ENCODE measurements at places on chromosomes 5 and 9.

- no peak for DNase-seq
Observed at GRCh38 chr5:131373265-131373664, 109.4 kb downstream of the CDC42SE2 start.

GRCh38 chr9:123480791-123481190 lies 124.8 kb downstream of the CRB2 start:
- no peak for DNase-seq

GRCh38 chr5:98415663-98416062 lies 357.8 kb upstream of the RGMB start:
- DNase-seq = no peak

GRCh38 chr9:95025213-95026147 lies 292.0 kb downstream of the FANCC start:
- no peak for DNase-seq

GRCh38 chr5:443239-444151 lies 519 bp downstream of the EXOC3 start:
- DNase-seq = peak; percentile 45

- DNase-seq = no peak
Observed at GRCh38 chr9:72931437-72931836, 21.4 kb downstream of the ALDH1A1 start.

- DNase-seq = no peak
Observed at GRCh38 chr5:17398431-17398830, 99.6 kb upstream of the TAF11L2 start.

GRCh38 chr9:4138180-4138579 lies 161.7 kb downstream of the GLIS3 start:
- no peak for DNase-seq

DNA sequence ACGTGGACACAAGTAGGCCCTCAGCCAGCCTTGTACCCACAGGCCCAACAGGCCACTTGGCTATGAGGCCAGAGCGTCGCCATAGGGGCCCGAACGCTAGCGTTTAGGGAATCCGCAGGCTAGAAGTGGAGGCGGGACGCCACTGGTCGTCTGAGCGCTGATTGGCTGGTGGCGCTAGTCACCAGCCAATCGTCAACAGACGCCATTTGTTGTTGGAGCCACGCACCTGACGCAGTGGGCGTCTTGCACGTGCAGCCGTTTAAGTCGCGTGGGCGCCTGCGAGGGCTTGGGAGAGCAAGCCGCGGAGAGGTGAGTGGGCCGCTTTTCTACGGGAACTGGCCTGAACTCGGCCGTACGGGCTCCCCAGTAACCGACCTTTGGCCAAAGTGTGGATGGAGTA lies at the start of gene DDX4:
DDX4 (plus strand) TSS at position 269 of the 400 bp plus-strand sequence. CDS start 903 bp downstream, outside the sequence.
- DNase-seq = no peak

GRCh38 chr9:73050887-73051550 lies 98.2 kb upstream of the ALDH1A1 start:
- no peak for DNase-seq

DNA sequence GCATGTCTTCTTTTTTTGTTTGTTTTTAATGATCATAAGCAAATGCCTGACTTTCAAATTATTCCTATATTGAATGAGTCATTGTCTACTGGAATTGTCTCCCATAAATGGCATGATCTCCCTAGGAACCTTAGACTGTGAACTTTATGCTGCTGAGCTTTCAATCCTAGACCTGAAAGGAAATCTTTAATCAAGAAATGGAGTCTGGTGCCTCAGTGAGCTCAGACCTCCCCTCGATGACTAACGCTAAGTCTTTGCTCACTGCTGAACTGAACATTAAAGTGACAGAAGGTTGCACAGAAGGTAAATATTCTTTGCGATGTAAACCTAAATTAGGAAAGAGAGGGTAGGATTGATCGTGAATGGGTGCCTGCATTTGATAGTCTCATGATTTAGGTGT lies 745.2 kb upstream of the WWC1 start:
- no peak for DNase-seq

DNA sequence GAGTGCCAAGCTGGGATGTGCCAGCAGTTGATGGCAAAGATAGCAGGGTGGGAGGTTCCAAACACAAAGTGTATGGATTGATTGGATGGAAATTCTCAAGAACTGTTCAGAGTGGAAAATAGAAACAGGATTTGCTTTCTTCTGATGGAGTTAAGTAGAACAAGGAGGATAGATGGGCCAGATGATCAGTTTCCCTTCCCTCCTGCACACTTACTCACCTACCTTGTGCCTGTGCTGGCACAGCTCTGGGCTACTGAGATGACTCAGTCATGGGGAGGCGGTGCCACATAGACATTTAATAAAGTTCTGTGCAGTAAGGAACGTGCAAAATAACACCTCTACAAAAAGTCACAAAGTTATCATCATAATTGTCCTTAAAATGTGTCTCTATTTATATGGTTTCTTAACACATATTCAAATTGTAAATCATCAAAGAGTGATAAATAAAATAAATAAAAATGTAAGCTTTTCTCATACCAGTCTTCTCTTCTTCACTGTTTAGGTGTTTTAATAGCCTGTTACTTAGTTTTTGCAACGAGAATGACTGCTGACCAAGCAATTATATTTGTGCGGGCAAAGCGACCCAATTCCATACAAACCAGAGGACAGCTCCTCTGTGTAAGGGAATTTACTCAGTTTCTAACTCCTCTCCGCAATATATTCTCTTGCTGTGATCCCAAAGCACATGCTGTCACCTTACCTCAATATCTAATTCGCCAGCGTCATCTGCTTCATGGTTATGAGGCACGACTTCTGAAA lies 12.7 kb downstream of the PTPDC1 start:
- no peak for DNase-seq

GRCh38 chr5:168939887-168940544 lies 360.8 kb upstream of the PANK3 start:
- DNase-seq = no peak

- no peak for DNase-seq
Observed at GRCh38 chr9:5893134-5893505, 2.4 kb downstream of the MLANA start.

- DNase-seq = no peak
Observed at GRCh38 chr5:122493091-122494021, 181.3 kb downstream of the SNCAIP start.

- DNase-seq = peak; percentile 14
Observed at GRCh38 chr9:68780720-68781119, 75.7 kb downstream of the PIP5K1B start.

DNA sequence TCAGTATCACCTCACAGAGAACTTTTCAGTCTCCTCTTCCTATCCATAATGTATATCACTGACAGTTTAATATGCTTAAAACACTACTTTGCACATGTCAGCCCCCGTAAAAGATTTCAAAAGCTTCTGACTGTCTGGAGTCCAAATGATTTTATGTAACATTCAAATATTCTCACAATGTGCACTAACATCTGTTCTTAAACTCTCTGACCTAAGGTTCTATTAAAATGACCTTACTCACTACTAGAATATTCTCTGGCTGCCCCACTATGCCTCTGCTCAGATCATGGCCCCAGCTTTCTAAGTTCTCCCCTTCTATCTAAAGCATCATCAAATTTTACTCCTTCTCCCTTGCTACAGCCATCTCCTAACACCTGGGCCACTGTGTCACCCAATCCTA lies 52.5 kb downstream of the AP3B1 start:
- DNase-seq = no peak

GRCh38 chr9:5543875-5544702 lies 33.8 kb downstream of the PDCD1LG2 start:
- no peak for DNase-seq

- DNase-seq = no peak
Observed at GRCh38 chr5:14286574-14287421, 143.7 kb downstream of the TRIO start.

DNA sequence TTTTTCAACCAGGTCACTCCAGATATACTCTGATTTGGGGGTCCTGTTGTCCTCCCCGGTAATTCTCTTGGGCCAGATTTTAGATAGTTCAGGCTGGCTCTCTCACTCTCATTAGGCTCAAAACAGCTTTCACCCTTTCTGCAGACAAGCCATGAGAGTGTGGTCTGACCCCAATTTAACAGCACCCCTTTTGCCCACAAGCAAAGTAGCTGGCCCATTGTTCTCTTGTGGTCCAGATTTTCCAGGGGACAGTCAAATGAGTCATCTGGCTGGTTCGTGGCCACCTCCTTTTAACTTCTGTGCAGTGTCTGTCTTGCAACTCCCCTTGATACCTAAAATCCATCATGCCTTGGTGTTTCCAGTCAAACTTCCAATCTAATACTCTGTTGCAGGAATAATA lies 16.5 kb downstream of the BHMT2 start:
- no peak for DNase-seq

DNA sequence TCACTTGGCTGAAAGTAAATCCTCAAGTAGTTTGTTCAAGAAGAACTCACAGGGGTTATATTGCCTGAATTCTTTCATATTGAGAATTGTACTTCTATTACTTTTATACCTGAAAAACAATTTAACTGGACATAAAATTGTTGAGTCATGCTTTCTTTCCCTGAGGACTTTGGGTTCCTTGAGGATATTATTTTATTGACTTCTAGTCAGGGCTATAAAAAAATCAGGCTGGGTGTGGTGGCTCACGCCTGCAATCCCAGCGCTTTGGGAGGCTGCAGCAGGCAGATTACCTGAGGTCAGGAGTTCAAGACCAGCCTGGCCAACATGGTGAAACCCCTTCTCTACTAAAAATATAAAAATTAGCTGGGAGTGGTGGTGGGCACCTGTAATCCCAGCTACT lies 17.9 kb upstream of the CDC42SE2 start:
- DNase-seq = no peak

- DNase-seq = no peak
Observed at GRCh38 chr9:95032580-95033341, 284.7 kb downstream of the FANCC start.

DNA sequence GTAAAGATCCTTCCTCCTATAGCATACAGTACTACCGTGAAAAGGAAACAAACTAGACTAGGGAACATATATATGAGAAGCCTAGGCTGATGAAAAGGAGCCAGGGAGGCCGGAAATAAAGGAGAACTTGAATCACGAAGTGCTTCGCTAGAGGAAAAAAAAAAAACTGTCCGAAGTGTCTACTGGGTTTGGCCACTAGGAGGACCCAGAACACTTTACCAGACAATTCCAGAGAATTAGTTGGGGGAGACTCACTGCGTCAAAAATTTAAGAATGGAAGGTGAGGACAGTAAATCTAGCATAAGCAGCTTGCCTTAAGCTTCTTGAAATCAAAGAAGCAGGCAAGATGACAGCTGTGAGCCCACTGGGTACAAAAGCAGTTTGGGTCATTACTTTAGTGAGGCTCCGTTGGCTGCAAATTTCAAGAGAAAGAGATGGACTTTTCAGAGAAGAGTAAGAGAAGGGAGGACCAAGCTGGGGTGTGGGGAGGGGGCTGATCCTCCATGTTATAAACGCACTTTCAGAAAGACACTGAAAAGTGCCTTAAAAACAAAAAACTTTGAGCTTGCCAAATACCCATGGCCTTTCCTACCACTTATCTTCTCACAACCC lies 47.4 kb downstream of the P4HA2 start:
- no peak for DNase-seq

DNA sequence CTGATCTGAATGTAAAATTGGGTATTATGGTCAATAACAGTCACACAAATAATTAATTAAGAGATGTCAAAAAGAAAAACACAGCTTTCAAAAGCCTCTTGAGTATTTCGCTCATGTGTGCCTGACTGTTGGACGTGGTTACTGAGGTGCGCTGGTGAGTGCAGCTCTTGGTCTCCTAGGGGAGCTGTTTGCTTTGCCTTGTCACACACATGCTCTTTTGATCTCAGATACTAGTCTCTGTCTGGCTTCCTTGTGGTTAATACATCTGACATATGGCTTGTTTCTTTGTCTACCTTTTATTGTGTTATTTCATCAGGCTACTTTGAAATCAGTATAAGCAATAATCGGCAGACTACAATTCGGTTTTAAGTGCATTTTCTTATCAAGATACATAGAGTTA lies 51.5 kb downstream of the PCSK1 start:
- DNase-seq = no peak

- no peak for DNase-seq
Observed at GRCh38 chr5:95886340-95887044, 64.0 kb upstream of the GLRX start.

DNA sequence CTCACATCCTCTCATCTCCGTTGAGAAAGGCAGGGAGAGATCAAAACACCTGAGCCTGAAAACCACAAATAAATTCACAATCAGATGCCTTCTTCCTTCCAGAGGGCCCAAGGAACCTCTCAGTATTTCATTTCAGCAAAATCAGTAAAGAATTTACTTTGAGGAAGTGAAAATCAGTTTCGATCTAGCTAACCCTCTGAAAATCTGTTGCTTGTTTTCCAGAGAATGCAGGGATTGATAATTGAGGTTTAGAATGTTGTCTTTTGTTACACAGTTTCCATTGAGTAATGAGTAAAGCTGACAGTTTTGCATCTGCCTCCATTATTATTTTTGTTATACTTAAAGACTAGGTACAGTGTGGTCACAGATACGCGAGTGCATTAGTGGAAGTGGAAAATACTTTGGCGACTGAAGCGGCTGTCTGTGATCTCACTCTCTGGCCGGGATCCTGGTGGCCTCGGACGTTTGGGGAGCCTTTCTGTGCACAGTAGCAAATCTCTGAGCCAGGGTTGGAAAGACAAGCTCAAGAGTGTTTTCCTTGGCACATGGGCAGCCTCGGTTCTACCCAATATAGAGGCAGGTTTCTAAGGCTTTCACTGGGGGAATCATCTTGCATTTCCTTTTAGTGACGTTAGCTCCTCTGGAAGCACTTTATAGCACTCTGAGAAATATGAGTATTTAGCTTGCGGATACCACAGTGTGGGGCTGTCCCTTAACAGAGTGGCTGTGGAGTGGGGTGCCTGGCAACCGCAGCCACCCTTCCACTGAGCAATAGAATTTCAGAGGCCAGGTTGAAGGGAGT lies 32.2 kb upstream of the ANGPTL2 start:
- DNase-seq = no peak

GRCh38 chr5:12861886-12862654 lies 957.8 kb upstream of the CTNND2 start:
- DNase-seq = no peak

- DNase-seq = no peak
Observed at GRCh38 chr5:81530919-81531318, 137.0 kb upstream of the ACOT12 start.

- no peak for DNase-seq
Observed at GRCh38 chr9:92978345-92978875, 31.1 kb downstream of the FGD3 start.

- DNase-seq = no peak
Observed at GRCh38 chr9:92977279-92977678, 30.0 kb downstream of the FGD3 start.

Measured in activated naive CD8-positive, alpha-beta T cell treated with anti-CD3 and anti-CD28 coated beads, Interleukin-2, amount 50 U/mL, for 24 hours (primary cell).